AML-193 (cell line): ENCODE measurements at places on chromosomes 16 and 17.

- DNase-seq = no peak
Measured at GRCh38 chr16:1911467-1912214, 6.6 kb downstream of the HS3ST6 start.

GRCh38 chr16:17469011-17469740 is 1.6 kb downstream of the XYLT1 start:
- no peak for DNase-seq

DNA sequence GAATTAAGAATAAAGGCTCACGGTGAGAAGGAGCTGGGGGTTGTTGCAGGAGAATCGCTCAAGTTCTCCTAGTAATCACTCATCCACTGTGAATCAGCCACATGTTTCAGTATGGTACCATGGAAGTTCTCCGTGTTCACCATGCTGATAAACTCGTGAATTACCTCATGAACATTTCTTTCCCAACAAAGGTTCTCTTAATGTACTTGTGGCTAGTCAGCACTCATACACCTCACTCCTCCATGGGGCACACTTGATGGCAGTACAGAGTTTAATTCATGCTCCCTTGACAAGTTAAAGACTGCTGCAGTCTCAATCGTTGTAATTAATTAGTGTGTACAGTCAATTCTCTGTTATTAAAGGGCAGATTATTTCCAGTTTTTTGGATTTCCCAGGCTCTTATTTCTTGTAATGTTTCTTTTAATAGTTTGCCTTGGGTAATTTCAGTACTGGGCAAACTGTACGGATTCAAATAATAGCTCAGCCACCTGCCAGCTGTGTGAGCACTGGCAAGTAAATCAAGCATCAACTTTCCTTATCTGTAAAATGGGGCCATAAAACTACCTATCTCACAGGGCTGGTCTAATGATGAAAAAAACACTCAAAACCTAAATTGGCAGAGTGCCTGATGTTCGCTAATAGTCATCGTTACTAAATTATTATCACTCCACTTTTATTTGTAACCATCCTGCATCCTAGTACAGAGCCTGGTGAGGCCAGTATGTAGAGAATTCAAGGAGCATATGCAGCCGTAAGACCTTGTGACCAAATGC is 6.1 kb downstream of the GOT2 start:
- no peak for DNase-seq

- no peak for DNase-seq
Measured at GRCh38 chr17:77242118-77242851, 101.5 kb downstream of the SEC14L1 start.

- DNase-seq = no peak
Measured at GRCh38 chr16:88478889-88479792, 26.1 kb downstream of the ZFPM1 start.

- no peak for DNase-seq
Measured at GRCh38 chr16:86019446-86020047, 120.6 kb downstream of the IRF8 start.

DNA sequence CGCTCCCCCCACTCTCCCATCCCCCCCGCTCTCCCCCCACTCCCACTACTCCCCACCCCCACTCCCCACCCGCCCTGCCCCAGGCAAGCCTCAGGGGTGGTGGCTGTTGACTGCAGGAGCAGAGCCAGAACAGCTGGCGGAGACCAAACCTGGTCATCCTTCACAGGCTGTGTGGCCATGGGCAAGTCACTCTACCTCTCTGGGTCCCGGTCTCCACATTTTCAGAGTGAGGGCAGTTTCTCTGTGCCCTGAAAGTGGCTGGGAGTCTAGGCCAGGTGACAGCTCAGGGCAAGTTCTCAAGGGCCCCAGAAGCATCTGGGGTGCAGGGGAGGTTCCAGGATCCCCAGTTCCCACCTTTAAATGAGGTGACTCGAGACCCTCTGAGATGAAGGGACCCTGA is 15.1 kb upstream of the BAHCC1 start:
- DNase-seq = no peak

DNA sequence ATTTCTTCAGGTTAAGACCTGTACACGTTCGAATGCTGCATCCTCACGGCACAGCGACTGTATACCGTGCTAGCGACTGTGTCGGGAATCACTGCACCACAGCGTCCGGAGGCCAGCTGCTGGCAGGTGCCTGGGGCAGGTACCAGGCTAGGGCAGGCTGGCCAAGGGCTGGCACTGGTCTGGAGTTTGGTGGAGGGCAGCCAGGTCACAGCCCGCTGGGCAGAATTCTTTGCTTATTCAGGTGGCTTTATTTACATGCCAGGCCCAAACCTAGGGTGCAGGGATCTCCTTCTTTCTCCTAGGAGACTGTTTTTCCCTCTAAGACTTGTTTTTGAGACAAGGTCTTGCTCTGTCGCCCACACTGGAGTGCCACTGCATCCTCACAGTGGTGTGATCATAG is 37.9 kb downstream of the COTL1 start:
- no peak for DNase-seq

DNA sequence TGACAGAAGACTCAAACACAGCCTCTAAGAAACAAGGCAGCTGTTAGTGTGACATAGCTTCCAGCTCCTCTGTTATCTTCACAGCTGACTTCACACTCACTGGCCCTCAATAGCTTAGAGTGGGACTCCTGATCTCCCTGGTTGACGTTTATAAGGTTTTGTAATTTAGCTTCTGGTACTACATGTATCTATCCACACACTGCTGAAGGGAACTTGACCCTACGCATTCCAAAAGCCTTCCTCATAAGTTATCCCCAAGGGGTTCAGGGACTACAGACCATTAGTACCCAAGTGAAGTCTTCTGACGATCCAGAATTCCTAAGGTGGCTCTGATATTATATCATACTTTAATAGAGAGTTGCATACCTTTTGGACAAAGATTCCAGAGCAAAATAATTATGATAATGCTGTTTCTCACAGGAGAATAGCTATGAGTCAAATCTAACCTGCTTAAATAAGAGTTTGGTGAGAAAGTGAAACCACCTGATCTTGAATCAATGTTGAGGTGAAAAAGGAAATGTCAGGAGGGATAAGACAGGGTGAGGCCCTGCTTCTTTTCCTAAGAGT is 14.5 kb downstream of the ACACA start:
- DNase-seq = no peak

- DNase-seq = no peak
Measured at GRCh38 chr17:81025065-81025740, 9.7 kb upstream of the BAIAP2 start.

- no peak for DNase-seq
Measured at GRCh38 chr17:40553694-40554534, 11.4 kb downstream of the CCR7 start.

DNA sequence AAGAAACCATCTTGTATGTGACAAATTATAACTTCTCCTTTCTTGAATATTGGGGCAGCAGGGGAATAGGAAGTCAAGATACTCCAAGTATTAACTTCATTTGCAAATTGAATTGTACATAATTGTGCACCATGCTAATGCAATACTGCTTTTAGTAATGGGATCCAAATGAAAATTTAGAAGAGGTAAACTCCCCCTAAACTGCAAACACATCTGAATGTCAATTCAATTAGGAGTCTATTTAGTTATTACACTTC is 4.5 kb downstream of the STAT5B start:
- peak; percentile 48 for DNase-seq

GRCh38 chr17:34361478-34362061 is 1.5 kb downstream of the CCL1 start:
- peak; percentile 93 for DNase-seq

- peak; percentile 22 for DNase-seq
Measured at GRCh38 chr16:46857368-46857945, 26.5 kb upstream of the C16orf87 start.

- no peak for DNase-seq
Measured at GRCh38 chr17:67248291-67248690, 3.3 kb upstream of the HELZ start.

- no peak for DNase-seq
Measured at GRCh38 chr17:9178319-9178718, 157.0 kb downstream of the NTN1 start.

GRCh38 chr17:60353773-60354172 is 38.2 kb downstream of the USP32 start:
- DNase-seq = no peak

GRCh38 chr16:77531752-77532151 is 96.9 kb upstream of the ADAMTS18 start:
- DNase-seq = no peak

DNA sequence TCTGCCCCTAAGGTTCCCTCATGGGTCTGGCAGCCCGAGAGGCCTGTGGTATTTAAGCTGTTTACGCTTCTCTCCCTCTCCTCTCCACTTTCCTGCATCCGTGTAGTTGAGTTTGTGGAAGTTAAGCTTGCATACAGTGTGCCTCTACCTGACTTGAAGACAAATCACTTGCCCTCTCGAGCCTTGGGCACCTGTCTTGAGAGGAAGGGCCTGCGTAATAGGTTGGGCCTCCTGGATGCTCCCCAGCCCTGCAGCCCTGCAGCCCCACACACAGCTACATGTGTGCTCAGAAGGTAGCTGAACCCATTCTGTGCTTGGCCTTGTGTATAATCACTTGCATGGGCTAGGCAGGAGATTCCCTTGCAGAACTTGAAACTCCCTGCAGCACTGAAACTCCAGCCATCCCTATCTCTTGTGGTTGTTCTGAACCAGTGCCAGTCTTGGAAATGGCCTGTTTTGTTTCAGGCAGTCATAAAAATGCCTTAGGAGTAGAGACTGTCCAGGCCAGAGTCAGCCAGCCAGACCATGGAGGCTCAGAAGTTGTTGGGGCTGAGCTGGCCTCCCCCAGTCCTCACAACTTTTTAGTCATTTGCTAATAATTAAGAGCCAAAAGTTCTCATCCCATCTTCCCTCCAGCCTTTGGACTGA is 134.6 kb downstream of the CLEC16A start:
- DNase-seq = no peak

- DNase-seq = no peak
Measured at GRCh38 chr17:2860883-2861282, 64.6 kb downstream of the RAP1GAP2 start.

GRCh38 chr17:1379930-1380313 is 20.1 kb downstream of the YWHAE start:
- no peak for DNase-seq

- peak; percentile 71 for DNase-seq
Measured at GRCh38 chr16:50037662-50038220, 12.7 kb downstream of the CNEP1R1 start.

GRCh38 chr17:67531291-67531690 is 154.2 kb downstream of the PITPNC1 start:
- DNase-seq = no peak

GRCh38 chr17:51169340-51169739 is 3.1 kb downstream of the NME2 start:
- DNase-seq = no peak

DNA sequence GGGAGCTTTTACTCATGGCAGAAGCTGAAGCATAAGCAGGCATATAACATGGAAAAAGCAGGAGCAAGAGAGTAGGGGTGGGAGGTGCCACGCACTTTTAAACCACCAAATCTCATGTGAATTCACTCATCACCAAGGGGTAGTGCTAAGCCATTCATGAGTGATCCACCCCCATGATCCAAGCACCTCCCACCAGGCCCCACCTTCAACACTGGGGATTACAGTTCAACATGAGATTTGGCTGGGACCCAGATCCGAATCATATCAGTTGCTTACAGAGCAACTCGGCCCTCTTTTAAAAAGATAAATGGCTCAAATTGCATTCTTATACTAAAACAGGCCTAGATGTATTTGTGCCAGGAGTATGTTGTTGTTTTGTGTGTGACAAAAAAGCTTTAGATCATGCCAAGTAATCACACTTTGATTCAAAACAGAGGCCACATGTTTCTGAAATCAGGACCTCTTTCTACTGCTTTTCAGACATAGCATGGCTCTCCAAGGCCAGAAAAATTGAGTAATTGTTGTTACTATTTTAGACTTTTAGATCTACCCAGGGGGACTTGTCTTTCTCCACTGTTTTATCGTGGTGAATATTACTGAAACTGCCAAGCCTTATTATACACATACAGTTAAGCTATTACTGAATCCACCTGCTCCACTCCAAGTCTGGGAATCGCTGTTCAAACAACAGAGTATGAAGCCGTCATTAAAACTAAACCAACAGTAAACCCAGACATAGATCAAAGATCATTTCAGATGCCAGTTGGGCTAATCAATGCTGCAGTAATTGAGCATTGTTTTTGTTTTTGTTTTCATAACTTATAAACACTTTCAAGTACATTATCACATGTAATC is 163.3 kb downstream of the KCNJ2 start:
- DNase-seq = no peak

- no peak for DNase-seq
Measured at GRCh38 chr17:12985431-12986293, 32.2 kb downstream of the ELAC2 start.

DNA sequence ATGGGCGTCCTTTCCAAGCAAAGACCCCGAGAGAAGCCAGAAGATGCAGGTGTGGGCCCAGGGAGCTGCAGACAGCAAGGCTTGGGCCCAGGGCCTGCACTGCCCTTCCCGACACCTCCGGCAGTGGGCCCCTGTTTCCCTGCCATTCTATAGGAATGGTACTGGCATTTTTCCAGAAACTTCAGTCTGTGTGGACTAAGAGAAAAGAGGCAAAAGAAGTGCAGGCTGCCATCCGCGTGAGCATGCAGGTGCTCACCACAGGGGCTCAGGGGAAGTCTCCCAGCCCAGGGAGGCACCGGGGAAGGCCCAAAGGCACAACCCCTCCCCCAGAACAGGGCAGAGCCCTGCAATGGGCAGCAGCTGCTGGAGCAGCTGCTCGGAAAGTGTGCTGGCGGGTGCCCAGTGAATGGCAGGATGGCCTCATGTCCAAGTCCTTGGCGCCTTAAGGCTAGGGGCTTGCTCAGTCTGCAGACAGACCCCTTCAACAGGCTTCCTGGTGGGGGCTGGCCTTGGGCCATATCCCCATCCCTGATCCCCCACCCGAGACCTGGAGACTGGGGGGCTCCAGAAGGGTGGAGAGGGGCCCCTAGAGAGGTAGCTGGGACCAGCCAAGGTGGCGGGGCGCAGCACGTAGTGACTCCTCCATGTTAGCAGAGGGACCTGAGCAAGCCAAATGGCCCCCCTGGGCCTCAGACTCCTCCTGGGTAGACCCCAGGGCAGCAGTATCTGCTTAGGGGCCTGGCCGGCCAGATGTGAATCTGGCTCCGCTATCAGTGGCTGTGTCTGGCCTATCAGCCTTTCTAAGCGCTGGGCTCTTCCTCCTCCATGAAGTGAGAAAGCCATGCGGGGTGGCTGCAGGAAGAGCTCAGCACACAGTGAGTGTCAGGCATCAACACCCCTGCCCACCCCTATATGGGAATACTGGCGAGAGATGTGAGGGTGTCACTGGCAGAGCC is 6.7 kb upstream of the TPPP3 start:
- DNase-seq = no peak

DNA sequence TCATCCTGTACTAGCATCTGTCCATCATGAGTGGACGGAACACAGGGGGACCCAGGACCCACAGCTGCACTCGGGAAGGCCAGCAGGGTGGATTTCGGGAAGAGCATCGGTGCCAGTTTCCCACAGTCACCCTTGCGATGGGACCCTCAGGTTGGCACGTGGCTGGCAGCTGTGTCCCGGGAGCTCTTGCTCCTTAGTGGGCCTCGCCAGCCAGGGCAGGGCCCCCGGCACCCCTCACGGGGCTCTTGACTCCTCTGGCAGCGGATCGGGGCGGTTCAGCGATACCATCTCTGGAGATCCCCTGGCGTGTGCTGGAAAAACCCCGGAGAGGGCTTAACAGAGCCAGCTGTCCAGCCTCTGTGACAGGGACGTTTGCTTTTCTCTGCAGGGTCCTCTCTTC is 9.2 kb downstream of the CAPN15 start:
- DNase-seq = no peak
